ENCODE measurements at places on chromosomes 7 and 10.
A peak's percentile ranks its signal among the peaks of the same experiment; 100 is the strongest.

- DNase-seq = no peak
Observed at GRCh38 chr7:134098072-134098471, 29.1 kb upstream of the LRGUK start.

- DNase-seq = no peak
Observed at GRCh38 chr7:102819151-102819550, 70.4 kb downstream of the FAM185A start.

DNA sequence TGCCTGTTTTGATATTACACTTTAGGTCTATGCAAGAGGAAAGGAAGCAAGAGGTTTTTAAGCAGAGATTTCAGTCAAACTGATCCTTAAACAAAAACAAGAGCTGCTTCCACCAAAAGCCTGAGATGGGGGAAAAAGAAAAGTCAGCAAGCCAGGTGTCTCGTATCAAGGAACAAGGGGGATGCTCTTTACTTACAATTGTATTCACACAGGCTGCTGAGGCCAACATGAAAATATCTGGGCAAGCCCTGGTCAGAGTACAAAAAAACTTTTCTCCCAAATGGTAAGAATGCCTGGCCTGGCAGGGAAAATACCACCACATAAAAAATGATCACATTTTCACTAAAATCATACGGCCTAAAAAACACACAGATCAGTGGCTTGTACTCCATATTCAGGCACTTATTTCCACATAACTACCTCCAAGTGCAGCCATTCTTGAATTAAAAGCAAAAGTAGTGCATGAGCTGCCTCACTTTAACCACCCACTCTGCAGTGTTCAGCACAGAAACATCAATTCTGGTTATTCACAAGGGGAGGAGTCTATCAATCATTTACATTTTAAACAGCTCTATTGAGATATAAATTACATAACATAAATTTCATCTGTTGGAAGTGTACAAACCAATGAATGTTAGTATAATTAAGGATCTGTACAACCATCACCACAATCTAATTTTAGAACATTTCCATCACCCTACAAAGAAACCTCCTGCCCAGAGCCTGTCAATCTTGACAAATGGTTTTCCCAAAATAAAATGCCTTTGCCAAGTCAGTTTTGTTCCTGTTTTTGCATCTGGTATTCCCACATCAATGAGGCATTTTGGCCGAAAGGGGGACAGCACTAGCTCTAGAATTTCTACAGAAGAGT, 70.2 kb downstream of the GRB10 start:
- DNase-seq = no peak

DNA sequence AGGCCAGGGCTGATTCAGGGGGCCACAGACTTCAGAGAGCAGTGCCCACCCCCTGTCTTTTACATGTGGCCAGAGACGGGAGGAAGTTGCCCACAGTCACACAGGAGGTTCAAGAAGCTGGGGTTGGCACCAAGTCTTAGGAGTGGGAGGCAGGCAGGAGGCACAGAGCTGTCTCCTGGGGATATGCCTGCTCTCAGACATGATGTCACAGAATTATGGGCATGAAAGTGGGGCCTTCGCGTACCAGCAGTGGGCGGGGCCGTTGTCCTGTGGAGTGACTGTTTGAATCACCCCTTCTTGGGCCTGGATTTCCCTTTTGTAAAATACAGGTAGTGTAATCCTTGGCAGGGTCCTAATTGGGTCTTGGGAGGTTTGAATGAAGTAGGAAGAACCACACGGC, 81.2 kb upstream of the PPIF start:
- peak; percentile 16 for DNase-seq

DNA sequence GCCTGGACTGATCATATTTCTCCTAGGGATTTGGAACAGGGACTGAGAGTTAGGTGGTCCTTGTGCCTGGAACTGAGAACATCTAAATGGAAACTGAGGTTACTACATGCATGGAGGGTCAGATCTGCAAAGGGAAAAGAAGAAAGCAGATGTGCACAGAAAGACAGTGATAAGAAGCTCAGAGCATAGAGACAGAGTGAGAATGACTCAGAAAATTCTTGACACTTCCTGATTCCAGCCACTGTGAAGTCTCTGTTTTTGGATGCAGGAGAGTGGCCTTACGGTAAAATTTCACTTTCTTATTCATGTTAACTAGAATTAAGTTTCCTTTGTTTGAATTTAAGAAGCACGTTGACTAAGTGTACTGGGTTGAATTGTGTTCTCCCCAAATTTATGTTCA, 241.7 kb downstream of the TMEM26 start:
- no peak for DNase-seq

DNA sequence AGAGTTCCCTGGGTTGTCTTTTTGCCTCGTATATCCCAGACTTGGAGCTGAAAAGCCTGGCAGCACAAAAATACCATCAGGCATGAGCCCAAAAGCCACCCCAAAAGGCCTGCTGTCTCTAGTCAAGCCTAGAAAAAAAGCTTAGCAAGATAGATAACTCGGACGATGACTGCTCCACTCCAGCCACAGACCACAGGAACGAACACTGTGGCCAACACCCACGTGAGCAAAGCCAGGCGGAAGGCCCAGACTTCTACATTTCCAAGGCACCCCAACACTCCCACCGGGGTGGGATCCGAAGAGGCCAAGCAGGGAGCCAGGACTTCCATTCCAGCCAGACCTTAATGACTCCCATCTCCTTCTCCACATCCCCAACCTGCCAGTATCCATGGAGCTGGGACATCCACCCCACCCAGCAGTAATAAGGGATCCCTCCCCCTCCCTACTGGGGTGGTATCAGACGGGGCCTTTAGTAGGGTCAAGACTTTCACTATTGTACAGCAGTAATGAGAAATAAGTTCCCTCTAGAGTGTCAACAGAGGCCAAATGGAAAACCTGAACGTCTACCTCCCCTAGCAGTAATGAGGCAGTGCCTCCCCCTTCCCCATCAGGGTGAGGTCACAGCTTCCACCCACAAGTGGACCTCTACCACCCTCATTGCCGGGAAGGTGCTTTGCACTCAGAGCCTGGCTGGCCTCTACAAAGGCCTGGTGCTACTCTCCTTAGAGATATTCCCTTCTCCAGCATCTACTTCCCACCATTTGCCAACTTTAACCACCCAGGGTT, 23.0 kb downstream of the PRLHR start:
- DNase-seq = no peak

DNA sequence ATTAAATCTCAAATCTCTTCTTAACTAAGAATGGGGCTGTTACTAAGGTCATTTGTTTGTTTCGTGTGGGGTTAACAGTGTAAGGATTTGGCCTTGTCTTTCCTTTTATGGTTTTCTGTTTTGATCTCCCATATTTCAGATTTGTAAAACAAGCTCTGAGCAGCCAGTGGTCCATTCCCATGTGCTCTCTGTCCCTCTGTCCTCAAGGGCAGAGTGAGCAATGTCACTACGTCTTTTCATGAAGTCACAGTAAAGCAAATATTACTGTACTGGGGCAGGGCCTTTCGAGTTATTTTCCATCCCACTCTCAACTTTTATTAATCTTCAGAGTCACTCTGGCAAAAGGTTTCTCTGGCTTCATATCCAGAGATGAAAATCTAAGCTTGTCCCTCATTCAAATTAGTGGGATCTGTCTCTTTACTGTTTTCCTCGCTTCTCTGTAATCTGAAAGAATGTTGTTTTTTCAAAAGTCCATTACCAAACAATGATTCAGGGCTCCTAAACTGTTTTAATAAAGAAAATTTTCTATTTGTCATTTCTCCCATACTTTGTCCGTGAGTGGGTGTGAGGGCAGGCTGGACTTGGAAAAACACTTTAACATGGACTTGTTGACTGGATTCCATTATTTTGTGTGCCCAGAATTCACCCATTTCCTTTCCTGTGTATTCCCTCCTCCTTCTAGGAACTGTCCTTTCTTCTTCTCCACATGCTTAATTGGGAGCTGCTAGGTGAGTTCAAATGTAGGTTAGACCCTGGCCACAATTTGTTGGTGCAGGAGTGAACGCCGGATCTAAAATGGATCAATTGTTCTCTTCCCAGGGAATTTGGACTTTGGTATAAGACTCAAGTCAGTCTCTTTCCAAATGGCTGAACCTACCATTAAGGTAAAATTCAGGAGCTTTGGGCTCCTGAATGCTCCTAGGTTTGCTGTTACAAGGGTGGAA, 42.1 kb upstream of the NAMPT start:
- DNase-seq = peak; percentile 12

GRCh38 chr7:112272921-112273561, 66.5 kb downstream of the ZNF277 start:
- DNase-seq = peak; percentile 2

DNA sequence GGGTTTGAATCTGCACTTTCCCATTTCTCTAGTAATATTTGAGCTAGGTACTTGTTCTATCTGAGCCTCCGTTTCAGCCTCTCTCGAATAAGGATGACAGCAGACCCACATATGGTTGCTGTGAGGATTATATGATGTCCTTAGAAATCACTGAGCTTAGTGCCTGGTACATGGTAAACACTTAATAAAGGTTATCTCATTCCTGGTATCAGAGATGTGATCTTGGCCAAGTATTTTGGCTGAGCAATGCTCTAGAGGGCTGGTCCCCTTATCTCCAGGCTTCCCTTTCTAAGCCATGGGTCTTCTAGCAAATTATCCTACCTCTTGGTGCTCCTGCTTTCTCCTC, 407 bp upstream of the MKRN1 start:
- no peak for DNase-seq

DNA sequence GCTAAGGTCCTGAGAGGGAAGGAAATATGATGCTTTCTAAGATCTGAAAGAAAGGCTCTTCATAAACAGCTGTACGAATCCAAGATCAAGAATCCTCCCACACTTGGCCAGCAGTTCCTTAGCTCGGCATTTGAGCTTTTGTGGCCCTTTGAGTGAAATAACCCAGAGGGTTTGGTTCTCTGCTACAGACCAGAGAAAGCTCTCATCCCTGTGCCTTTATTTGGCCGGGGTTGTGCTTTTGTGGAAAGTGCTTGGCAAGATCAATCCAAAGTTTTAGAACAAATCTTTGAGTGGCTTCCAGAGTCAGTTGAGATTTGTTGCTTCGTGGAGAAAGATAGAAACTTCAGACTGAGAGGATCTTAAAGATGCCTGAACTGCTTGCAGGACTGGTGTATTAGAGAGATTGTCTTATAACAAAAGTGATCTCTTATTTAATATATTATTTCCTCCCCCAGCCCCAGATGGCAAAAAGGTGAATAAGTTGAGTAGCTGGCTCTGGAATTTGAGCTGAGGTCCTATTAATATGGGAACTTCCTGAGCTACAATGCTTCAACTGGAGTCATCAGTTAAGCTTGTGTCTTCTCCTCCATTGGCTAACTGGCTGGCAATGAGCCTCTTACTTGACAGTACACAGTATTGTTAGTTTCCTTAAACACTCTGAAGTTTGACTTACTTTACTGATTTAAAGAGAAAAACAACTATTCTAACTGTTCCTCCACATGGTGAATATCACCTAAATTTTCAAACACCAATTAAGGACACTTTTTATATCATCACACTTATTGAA, 687.3 kb downstream of the MAGI2 start:
- DNase-seq = no peak

GRCh38 chr10:28326516-28327490, 23.9 kb upstream of the MPP7 start:
- peak; percentile 8 for DNase-seq

- peak; percentile 69 for DNase-seq
Observed at GRCh38 chr10:77836299-77836820, 90.2 kb downstream of the DLG5 start.

- DNase-seq = no peak
Observed at GRCh38 chr7:149882248-149883047, 8.7 kb downstream of the ATP6V0E2 start.

GRCh38 chr7:85711894-85712293, 525.0 kb upstream of the SEMA3D start:
- no peak for DNase-seq

- DNase-seq = no peak
Observed at GRCh38 chr10:105743343-105744056, 1102.4 kb downstream of the SORCS3 start.

DNA sequence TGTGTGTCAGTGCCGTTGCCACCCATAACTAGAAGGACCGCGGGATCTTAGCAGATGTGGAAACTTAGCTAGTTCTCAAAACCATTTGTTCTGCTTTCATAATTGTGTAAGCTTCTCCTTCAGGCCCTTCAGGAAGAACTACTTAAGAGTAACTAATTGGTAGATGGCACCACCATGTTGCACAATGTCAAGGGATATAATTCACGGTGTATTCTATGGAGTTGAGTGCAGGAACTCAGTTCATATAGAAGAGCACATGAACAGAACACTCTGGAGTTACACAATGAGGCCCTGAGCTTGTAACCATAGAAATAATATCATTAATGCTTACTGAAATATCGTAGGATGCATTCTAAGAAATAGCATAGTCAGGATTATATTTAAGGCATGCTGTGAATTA, 126.5 kb upstream of the GAD2 start:
- DNase-seq = no peak

GRCh38 chr7:16365177-16365576, 56.2 kb downstream of the CRPPA start:
- peak; percentile 12 for DNase-seq

Data from fibroblast of gingiva (primary cell).